ENCODE measurements at places on chromosomes 5 and 9.

DNA sequence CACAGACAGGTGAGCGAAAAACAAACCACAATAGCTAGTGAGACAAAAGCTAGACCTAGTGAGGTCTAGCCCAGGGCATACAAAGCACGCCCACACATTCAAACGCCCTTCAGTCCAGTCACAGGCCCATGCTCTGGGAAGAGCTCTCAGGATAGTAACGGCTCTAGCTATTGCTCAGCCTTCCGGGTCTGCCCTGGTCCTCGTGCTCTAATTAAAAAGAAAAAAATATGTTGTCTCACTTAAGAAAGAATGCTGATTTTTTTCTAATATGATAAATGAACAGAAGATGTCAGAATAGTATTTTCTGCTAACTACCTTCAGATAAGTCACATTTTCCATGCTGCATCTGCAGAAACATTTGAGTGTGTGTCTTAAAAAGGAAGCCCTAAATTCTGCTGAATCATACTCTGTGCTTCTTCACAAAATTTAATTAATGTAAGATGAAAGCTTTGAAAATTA, 94.5 kb downstream of the PLPP1 start:
- DNase-seq, result no peak

- DNase-seq, result no peak
Observed at GRCh38 chr5:61267116-61267515, 64.9 kb upstream of the ZSWIM6 start.

DNA sequence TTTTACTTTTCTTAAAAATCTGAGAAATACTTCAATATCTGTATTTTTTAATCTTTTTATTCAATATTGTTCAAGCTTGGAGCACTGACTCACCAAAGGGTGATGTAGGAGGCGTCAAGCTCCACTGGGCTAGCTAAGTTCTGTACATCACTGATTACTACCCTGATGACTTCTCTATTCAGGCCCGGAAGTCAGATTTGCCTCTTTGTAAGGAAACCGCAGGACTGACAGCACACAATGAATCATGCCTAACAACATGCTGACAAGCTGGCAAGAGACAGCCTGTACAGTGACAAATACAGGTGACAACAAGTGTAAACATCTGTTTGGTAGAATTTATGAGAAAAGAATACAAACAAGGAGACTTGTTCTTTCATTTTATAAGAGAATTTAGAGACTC, 627.9 kb upstream of the RORB start:
- peak; percentile 38 for DNase-seq

DNA sequence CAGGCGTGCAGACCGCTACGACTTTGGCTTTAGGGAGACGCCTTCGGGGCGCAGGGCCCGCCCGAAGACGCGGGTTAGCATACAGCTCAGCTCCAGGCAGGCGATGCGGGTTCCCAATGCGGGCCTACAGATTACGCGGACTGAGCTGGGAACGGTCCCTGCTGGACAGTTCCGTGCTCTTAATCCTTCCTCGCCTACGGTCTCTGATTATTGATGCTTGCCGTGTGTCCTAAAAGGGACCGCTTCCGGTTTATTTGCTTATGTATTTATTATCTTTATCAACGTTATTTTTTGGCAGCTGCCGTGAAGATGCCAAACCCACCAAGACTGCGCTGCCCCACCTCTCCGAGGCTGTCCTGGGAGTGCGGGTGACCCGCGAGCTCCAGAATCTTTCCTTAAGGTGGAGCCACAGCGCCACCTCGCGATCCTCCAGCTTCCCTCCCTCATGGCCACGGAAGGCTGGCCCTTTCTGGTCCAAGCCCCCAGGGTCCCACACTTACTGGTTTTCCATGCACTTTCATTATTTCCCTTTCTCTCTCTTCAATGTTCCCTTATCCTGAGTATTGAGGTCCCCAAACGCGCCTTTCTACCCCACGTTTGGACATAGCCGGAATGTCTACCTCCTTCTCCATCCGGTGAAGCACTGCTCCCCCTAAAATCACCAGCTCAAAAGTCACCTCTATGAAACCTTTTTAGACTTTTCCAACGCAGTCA, 7.0 kb upstream of the EBF1 start:
- no peak for DNase-seq

DNA sequence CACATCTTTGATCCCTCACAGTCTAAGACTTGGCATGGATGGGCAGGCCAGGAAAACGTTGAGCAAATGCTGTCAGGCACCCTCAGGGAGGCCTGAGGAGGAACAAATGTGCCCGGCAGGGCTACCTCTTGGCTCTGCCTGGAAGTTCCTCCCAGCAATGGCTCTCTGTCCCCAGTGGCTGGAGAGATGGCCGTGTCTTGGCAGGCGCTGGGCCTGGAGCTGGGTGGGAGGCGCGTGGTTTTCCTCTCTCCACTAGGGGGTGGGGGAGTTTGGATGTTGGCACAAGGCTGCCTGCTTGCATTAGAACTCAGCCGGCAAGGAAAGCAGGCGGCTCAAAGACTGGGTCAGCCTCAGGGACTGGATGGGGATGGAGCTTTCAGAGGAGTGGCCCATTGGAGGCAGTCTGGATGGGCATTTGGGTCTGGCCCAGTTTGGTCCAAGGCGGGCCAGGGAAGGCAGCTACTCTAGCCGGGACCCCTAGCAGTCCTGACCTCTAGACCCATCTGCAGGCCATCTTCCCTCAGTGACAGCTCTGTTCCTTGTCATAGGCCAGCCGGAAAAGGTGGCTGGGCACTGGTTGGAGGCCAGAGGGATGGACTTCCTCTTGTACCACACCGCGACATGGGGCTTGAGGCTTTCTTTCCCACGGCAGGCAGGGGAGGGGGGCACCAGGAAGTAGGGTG, 68.2 kb upstream of the STC2 start:
- no peak for DNase-seq

DNA sequence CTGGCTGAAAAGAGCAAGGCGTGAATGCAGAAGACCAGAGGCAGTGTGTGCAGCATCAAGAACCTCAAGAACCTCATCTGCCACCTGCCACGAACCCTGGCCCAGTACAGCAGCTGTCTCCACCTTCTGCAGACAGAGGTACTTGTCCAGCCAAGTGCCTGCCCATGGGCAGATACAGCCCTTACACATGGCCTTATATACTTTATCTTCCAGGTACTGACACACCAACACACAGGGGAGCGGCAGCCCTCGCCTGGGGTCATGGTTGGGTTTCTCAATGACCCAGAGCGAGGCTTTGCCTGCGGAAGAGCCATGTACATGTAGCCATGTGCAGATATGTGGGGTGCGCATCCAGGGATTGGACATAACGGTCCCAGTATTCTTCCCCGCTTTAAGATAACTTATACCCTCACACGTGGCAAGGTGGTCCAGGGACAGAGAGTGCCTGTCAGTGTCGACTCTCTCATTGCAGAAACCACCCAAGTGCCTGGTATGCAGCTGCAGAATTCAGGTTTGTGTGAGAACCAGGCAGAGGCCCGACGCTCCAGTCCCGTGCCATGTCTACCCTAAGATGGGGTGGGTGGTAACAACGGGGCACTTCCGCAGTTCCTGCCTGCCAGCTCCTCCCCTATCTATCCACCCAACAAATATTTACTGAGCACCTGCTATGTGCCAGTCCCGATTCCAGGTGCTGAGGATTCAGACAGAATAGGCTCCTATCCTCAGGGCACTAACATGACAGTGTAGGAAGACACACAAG, 206.9 kb downstream of the FSTL4 start:
- DNase-seq, result no peak

GRCh38 chr5:56561-57290, 35.2 kb upstream of the PLEKHG4B start:
- DNase-seq, result peak; percentile 56

GRCh38 chr5:155309021-155309746, 295.6 kb downstream of the KIF4B start:
- DNase-seq, result no peak

DNA sequence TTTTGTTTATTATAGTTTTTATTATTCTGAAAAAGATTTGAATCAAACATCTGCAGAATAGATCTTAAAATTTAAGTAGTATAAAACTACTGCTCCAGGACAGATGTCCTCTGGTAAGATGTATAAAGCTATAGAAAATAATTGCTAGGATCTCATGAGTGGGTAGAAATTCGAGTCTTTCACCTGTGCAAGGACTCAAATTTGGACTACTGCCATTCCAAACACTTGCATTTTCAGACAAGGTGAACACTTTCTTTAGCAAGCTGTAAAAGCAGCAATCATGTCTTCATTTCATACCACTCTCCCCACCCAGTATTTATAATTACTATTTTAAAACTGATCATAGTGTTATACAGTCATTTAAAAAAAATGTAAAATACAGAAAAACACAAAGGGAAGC, 20.7 kb downstream of the SKP2 start:
- no peak for DNase-seq

- no peak for DNase-seq
Observed at GRCh38 chr5:137808503-137809135, 54.5 kb upstream of the HNRNPA0 start.

GRCh38 chr5:1270426-1270825, 24.4 kb downstream of the TERT start:
- no peak for DNase-seq

DNA sequence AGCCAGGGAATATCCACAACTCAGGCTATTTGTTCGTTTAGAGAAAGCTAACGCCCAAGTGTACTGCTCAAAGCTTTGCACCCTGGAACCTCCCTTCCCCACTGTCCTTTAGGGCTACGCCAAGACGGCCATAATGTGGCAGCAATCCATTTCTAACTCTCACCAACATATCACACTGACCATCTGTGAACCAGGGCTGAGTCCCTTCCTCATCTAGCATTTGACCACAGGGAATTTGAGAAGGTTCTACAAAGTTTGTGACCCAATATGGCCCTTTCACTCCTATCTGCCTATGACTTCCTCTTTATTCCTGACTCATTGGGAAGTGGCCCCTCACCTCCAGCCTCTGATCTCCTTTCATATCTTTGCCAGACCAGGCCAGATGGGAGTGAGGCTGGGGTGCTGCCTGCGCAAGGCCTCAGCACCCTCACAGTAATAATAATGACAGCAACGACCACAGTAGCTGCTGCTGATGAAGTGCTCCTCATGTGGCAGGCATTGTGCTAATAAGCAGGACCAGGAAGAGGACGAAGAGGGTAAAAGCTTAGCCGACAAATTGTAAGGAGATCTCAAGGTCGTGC, 9.3 kb upstream of the ARAP3 start:
- no peak for DNase-seq

- no peak for DNase-seq
Observed at GRCh38 chr5:143148771-143149170, 254.7 kb downstream of the NR3C1 start.

GRCh38 chr5:71938895-71939294, 168.4 kb upstream of the MAP1B start:
- peak; percentile 67 for DNase-seq

DNA sequence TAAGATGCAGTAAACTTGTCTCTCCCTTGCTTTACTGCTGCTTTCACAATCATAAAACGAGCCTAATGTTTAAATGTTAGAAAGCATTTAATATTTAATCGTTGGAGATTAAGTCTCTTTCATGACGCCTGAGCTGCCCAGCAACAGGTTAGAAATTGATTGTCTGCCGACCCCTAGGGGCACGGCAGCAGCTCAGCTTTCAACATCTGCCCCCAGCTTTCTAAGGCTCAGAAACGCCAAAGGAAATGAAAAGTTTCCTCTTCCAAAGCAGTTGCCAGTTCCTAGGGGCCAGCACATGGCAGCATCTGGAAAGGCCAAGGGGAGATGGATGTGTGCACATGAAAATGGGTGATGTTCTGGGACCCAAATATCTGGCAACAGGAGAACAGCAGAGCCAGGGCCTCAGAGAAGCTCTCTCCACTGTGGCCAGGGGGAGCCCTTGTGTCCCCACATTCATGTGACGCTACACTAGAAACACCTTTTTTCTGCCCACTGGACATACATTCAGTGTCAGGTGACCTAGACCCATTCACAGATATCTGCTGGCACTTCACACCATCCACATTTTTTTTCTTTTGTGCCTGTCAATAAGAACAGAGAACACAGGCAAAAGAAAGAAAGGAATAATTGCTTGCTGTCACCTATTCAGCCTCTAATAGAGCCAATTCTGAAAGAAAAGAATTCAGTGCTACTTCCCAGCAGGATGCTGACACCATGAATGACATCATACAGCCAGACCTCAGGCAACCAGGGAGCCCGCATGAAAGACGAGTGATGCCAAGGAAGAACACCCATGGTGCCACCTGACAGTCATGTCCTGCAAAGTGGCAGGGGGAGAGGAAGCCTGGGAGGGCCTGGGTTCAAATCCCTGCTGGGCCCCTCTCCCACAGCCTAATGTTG, 205.0 kb upstream of the TAS2R1 start:
- no peak for DNase-seq

DNA sequence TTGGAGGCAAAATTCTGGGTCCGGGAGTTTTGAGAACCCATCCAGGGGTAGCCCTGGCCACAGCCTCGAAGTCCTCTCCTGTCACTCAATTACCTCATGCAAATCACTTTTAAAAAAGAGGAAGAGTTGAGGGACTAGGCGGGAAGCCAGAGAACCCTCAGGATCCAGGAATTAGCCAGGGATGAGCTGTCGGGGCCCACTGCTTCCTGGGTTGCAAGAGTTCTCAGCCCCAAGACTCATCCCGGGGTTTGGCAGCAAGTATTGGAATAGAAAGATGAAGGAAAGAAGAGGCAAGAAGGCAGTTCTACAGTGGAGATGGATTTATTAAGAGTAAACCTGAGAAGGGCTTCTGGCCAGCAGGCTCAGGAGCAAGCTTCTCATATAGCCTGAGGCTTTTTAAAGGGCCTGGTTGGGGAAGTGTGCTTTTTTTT, 25.6 kb downstream of the C9orf50 start:
- DNase-seq, result no peak

GRCh38 chr9:84773022-84773421, 103.5 kb downstream of the NTRK2 start:
- DNase-seq, result no peak

DNA sequence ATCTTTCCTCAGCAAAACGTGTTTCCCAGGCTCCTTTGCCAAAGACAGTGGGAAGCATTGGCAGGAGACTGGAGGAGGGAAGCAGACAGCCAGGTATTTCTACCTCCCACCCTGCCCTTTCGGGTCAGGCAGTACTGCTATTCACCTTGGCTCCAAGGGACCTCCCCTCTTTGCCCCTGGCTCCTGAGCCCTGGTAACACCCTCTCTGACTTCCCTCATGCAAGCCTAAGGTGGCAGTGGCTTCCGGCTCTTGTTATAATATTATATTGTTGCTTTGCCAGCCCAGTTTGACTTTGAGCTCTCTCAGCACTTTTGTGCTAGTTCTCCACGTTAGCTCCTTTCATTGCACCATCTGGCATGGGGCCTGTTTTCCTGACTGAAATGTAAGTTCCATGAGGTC, 81.6 kb upstream of the IFNK start:
- DNase-seq, result no peak

DNA sequence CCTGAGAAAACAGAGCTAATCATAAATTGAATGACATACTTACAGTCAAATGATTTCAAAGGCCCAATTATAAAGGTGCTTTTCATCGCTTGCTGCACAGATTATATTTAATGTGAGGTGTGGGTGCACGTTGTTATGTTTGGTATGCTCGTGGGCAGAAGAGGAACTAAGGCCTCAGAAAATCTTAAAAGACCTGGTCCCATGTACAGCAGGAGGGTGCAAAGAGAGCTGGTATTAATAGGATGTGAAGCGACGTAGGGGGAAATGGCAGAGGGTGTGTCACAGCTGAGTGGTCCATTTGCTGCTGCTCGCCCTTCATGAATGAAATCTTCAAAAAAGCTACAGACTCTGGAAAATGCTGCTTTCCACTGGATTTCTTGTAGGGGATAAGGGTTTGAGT, 40.5 kb upstream of the IFNK start:
- DNase-seq, result no peak

GRCh38 chr5:122311497-122311960, 508 bp upstream of the SNCAIP start:
- DNase-seq, result no peak
